ENCODE measurements at places on chromosomes 1 and 21.

GRCh38 chr1:41731516-41732030, 187.1 kb downstream of the HIVEP3 start:
- DNase-seq, result no peak

GRCh38 chr1:54006508-54006907, 11.5 kb downstream of the LDLRAD1 start:
- no peak for DNase-seq

GRCh38 chr1:155942578-155943141, 1.2 kb downstream of the RXFP4 start:
- DNase-seq, result no peak

DNA sequence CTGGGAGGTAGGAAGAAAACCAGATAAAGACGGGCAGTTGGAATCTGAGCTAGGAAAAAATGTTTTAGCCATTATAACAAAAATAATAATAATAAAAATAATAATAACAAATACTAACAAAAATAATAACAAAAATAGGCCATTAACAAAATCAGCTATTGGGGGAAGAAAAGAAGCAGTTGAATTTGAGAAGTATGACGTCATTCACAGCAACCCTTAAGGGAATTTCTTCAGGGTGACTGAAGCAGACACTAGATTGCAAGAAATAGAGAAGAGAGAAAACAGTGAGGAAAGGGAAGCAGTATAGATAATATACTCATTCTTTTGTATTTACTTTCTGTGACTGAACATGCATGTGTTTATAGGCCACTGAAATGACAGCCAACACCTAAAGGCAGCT, 20.0 kb downstream of the KRTAP19-8 start:
- no peak for DNase-seq

DNA sequence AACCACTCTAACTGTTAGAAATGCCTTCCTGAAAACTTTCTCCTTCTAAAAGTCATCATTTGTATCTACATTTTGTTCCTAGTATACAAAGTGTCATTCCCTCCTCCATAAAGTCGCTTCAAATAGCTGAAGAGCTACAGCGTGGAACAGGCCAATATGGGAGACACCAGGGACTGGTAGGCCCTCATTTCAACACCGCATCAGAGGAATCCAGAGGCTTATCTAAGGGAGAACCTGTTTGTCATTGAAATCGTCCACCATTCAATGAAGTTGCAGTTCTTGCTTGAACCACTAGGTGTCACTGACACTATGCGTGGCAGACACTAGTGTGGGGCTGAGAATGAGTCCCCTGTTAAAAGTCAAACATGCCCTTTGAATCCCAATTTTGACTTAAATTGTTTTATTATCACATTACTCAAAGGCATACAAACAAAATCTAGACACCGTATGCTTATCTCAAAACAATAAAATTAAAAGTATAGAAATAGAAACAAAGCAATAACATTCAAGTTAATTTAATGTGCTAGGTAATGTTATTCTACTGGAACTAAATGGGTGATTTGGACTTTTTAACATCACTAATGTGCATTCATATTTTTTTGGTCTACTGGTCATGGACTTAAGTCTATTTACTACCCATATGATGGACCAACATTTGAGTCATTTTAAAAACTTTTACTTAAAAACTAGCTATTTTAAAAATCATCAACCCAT, 182.3 kb downstream of the FCRL5 start:
- DNase-seq, result peak; percentile 38

- DNase-seq, result no peak
Observed at GRCh38 chr1:70907563-70908310, 139.9 kb downstream of the PTGER3 start.

DNA sequence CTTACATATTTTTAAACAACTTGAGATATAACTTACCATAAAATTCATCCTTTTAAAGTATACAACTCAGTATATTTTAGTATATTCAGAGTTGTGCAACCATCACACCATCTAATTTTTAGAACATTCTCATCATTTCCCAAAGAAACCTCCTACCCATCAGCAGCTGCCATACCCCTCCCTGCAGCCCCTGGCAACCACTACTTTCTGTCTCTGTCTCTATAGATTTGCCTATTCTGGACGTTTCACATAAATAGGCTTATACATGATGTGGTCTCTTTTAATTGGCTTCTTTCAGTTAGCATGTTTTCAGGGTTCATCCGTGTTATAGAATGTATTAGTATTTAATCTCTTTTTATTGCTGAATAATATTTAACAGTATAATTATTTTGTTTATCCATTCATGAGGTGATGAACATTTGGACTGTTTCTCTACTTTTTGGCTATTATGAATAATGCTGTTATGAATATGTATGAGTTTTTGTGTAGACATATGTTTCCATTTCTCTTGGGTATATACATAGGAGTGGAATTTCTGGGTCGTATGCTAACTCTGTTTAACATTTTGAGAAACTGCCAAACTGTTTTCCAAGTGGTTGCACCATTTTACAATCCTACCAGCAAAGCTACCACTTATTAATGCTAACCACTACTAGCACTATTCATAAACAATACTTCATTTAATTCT, 29.5 kb downstream of the WDR26 start:
- DNase-seq, result no peak

DNA sequence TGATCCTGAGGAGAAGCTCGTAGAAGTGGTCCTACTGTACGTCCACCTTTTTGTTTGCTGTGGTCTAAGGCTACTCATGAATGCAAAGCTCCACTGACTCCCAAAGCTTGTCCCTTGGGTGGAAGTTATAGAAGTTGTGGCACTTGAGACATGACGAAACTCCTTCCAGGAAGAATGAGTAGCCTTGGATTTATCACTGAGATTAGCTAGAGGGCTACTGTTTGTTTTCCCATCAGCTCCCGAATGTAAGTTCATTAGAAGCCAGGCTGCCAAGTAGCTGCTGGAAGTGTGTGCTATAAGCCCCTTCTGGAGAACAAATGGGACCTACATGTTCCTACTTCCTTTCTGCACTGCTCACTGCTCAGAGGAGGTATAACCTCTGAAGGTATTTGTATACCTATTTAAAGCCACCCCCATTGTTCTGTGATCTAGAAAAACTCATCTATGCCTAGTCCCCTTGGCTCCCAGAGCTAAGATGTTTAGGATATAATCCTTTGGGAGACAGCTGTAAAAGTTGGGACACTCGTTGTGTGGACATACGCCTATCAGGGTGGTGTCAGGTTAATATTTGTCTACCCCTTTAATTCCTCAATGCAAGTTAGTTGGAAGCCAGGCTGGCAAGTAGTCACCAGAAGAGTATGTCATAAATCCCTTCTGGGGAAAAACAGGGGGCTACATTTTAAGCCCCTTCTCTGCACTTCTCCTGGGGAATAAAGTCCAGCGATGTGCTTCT, 72.9 kb downstream of the SCMH1 start:
- no peak for DNase-seq

GRCh38 chr1:85289207-85289847, 12.9 kb upstream of the BCL10 start:
- DNase-seq, result no peak

- DNase-seq, result no peak
Observed at GRCh38 chr1:200154069-200154767, 126.7 kb downstream of the NR5A2 start.

- peak; percentile 32 for DNase-seq
Observed at GRCh38 chr1:10253755-10254154, 43.4 kb downstream of the KIF1B start.

DNA sequence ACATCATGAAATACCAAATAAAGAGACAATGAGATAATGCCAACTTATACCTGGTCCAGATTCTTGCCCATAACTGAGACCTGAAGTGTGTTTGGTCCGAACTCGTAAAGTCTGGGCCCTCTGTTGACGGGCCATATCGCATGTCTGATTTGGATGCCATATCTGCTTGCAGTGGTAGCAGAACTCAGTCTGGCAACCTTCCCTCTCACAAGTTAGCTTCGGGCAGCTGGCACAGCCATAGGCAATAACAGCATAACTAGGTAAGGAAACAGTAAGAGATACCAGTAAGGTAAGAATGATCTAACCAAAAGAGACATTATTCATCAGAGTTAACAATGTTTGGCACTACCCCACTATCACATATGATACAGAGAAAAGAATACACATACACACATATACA, 15.1 kb downstream of the RNF19B start:
- no peak for DNase-seq

- no peak for DNase-seq
Observed at GRCh38 chr1:186875896-186876835, 47.4 kb downstream of the PLA2G4A start.

GRCh38 chr1:46408356-46409062, 14.4 kb downstream of the FAAH start:
- no peak for DNase-seq

GRCh38 chr1:79852004-79852403, 845.5 kb upstream of the ADGRL4 start:
- no peak for DNase-seq

GRCh38 chr1:211548321-211549091, 30.5 kb downstream of the SLC30A1 start:
- no peak for DNase-seq

DNA sequence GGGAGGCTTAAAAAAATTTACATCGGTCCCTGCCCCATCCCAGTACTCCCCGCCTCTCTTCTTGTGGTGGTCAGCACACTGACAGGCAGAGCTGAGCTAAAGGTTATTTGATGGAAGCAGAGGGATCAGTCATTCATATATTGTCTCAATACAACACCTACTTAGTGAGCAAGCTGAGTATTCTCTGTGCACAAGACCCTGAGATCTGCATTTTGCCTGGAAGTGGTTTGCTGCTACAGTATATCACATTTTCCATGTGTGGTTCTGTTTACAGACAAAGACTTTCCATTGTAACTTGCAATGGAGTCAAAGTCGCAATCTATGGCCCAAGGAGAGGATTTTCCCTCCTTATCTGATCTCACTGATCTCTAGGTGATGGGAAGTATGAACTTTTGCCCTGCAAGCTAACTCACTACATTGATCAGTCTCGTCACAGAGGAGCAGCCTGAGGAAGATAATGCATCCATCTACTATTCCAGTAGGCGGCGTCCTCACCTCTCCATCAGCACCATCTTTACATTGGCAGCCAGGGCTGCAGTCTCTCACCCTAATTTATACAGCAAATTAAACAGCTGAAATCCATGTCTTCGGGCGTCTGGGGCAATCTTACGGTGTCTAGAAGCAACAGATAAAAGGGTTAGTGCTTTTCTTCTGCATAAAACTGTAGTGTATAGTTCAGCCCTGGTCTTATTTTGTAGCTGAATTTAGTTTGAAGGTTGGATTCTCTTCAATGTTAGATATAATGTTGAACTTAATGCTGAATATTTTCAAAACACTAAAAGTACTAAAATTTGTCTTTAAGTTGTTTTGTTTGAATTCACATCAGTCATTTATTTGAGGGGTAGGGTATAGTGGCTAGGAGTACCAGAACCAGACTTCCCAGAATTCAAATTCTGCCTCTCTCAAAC, 3.2 kb upstream of the TRAF5 start:
- DNase-seq, result peak; percentile 76

- no peak for DNase-seq
Observed at GRCh38 chr1:36343651-36344394, 20.4 kb upstream of the EVA1B start.

DNA sequence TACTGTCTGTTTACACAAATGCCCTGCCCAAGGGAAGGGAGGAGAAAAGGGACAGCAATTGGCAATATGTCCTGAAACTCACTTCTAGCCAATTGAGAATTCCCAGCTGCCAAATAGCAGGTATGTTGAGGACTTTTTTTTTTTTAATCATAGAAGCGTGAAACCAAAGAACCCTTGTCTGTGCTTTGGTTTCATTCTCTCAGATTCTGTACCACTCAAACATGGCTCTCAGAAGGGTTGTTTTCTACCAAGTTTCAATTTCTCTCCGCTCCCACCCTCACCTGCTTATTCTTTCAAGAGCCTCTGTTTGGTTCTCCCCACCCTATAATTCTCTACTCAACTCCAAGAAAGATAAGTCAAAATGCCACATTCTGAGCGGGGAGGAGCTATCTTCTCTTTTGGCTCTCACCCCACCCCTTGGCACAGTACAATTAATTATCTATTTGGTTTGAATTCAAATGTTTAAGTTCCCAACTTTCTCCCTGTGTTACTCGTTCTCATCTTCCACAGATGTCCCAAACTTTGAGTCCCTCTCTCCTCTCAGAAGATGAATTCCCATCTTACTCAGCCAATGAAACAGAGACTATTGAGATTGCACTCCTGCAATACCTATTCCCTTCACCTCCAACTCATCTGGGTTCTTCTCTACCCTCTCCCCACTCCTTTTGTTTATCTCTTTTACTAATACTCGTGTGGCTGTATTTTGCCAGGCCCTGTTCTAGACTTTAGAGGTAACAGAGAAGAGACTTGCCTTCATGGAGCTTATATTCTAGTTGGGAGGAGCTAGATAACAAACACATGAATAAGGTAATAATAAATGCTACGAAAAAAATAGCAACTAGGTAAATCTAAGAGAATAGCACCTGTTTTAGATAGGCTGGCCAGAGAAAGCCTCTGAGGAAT, 3.9 kb upstream of the TP53BP2 start:
- DNase-seq, result no peak

GRCh38 chr1:14182856-14183255, 415.6 kb upstream of the KAZN start:
- DNase-seq, result no peak

DNA sequence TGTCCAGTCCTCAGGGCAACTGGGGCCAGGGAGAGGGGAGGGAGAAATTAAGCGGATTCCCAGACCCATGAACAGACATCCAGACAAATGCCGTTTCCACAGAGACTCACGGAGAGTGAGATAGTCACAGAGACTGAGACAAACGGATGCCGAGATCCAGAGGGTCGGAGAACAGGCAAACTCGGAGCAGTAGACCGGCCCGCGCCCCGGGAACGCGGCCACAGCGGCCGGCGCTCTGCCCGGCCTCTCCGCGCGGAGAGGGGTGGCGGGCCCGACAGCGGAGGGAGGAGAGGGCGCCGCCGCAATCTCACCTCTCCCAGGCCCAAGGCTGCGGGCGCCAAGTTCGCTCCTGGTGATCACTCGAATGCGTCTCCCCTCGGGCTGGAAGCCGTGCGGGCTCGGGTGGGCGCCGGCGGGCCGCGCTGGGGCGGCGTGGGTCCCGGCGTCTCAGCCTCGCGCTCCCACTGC, 831 bp upstream of the FOXD2 start:
- DNase-seq, result no peak

Measured in HAP-1 (cell line).